ENCODE measurements at places on chromosomes 12 and 14.
A peak's percentile ranks its signal among the peaks of the same experiment; 100 is the strongest.

- no peak for DNase-seq
Measured at GRCh38 chr14:56173365-56173922, 55.2 kb downstream of the PELI2 start.

DNA sequence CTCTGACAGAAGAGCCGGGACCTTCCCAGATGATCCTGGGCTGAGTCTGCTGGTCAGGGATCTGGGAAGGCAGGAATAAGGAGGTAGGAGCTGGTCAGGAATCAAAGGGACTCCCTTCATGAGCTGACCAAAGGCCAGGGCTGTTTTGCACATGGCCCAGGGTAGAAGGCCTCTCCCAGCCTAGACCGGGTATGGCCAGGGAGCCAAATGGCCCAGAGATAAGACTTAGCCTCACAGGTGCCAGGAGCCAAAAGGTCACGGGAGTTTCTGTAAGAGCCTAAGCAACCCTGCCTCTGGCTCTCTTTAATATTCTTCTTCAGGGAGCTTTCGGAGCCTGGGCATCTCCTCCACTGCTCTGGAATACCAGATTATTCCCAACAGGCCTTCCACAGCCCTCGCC lies 191.3 kb upstream of the PWP1 start:
- no peak for DNase-seq

GRCh38 chr12:31250179-31250578 lies 75.8 kb downstream of the SINHCAF start:
- DNase-seq, result no peak

DNA sequence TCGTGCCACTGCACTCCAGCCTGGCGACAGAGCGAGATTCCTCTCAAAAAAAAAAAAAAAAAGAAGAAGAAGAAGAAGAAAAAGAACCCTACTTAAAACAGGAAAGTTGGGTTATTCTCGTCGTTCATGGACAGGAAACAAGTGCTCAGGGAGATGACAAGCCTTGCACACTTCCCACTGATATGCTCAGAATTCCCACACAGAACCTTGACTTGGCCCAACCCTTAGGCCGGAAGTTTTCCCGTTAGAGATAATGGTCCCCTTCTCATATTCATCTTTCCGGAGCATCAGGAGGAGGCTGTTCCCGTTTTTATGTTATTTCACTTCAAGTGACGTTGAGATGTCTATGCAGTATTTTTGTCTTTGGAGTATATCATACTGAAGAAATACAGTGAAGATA lies 36.2 kb downstream of the APOBEC1 start:
- no peak for DNase-seq

DNA sequence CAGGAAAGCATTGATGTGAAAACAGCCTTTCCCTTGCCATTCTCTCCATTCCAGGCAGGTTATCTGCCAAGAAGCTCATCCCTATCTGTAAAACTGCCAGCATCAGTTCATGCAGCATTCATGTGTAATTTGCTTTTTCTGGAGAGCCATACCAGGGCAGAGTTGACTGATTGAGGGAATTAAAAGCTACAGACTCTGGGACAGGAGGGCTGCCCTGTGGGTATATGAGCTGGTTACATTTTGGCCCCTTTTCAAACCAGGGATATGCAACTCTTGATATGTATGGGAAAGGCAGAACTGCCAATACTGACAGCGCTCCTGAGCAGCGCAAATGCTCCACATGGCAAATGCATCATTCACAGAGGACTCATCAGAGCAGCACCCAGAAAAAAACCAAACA lies 53.7 kb downstream of the SYT1 start:
- DNase-seq, result no peak

GRCh38 chr12:27031531-27031930 lies 9.2 kb downstream of the MED21 start:
- no peak for DNase-seq

- no peak for DNase-seq
Measured at GRCh38 chr12:91250273-91250665, 67.7 kb upstream of the DCN start.

DNA sequence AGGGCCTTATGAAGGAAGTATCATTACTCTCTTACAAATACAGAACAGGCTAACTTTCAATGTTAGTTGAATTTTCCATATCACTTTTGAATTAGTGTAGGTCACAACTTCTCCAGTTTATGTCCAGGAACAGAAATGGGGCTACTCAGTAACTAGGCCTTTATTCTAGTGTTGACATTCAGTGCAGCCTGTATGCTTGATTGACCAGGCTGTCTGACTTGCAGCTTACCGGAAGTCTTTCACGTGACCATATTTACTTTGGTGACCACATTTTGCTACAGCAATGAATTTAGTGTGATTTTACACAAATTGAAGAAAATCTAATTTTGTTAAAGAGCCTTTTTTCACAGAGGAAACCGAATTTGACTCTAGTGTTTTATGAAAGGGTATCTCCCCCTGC lies 12.4 kb downstream of the MTERF2 start:
- no peak for DNase-seq

DNA sequence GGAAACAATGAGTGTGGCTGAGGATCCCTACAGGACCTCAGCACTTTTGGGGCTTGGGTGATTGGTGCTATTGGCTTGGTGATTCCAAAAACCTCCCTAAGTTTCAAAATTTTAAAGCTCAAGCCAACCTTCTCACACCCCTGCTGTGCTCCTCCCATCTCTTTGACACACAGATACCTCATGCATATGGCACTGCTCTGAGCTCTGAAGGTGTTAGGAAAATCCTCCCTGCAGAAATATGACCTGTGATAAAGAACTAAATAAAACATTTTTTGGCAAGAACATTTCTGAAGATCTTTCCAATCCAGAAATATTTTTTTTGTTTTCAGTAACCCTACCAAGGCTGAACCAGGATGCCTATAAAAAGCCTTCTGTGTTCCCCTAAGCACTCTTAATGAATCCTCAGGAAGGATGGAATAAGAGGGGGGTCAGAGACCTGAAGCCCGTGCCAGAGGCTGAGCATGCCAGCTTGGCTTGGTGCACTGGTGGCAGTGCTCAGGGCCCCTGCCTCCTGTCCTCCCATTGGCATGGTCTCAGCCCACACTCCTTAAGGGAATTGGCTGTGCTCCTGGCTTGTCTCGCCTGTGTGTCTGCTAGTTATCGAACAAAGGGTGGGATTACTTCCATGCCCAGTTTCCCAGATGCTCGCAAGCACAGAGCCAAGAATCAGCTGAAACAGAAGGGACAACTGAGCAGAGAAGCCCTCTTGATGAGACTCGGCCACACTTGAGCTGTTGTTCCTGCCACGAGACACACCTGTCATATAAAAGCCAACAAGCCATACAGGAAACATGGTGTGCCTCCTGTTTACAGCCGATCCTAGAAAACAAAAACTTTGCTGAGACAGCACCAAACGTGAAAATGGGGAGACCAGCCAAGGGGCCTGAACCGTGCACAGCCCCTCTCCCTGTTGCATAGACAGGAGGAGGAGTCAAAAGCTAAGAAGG lies 132.7 kb upstream of the EEA1 start:
- no peak for DNase-seq

DNA sequence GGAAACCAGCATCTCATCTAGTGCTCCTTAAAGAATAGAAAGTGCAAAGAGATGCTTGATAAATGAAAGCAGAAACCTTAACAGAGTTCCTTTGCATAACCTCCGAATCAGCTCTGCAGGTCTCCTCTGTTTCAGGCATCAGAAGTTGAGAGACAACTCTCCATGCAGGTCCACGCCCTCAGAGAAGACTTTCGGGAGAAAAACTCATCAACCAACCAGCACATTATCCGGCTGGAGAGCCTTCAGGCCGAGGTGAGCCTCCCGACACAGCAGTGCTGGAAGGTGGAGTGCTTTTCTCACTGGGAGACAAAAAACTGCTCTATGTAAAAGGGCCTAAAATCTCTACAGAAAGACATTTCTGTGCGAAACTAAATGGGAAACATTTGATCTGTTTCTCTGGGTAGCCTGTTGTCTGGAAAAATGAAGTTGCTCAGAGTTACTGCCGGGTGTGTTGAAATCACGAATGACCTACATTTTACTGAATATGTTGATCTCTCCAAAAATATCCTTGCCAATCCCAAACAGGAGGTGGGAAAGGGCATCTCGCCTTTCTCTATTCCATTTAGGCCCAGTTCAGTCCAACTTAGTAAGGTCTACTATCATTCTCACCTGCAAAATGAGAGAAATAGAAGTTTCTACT lies 54.9 kb downstream of the RAB35 start:
- DNase-seq, result no peak

GRCh38 chr12:47870175-47870781 lies 34.5 kb downstream of the VDR start:
- DNase-seq, result peak; percentile 4

DNA sequence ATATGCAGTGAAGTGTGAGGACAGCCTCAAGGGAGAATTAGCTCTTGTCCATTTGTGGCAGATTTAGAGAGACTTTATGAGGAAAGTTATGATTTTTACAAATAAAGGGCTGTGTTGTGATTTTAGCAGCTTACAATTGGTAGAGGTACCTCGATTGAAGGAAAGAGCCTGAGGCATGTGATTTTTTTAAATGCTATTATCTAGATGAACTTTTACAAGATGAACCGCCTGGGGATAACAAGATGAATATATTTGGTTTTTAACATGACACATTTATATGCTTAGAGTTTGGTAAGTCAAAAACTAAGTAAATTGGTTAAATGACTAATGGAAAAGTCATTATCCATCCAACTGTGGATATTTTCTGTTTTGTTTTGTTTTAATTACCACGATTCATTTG lies 52.6 kb downstream of the AEBP2 start:
- DNase-seq, result no peak

DNA sequence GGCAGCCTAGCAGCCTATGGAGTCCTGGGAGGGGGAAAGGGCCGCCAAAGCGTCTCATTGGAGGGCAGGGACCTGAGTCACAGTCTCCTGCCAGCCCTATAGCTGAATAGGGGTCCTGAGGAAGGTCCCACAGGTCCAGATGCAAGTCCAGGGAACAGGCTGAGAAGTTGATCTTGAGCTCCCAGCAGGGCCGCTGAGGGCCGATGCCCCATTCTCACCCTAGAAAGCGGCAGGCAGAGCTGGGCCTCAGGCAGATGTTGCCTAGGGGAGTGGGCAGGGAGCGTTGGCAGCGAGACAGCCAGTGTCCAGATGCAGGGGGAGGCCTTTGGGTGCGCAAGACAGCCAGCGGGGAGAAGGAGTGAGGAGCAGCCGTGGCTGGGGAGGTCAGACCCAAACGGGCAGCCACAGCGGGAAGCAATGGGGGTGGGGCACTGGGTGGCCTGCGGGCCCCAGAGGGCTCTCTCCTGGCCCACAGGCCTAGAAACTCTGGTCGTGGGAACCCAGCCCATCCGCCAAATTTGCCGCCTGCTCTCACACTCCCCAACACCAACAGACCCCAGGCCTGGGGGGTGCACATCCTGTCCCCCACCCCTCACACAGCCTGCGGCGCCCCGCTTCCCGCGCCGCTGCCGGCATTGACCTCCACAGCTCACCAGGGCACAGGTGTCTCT lies 1.1 kb downstream of the HDAC7 start:
- DNase-seq, result no peak

DNA sequence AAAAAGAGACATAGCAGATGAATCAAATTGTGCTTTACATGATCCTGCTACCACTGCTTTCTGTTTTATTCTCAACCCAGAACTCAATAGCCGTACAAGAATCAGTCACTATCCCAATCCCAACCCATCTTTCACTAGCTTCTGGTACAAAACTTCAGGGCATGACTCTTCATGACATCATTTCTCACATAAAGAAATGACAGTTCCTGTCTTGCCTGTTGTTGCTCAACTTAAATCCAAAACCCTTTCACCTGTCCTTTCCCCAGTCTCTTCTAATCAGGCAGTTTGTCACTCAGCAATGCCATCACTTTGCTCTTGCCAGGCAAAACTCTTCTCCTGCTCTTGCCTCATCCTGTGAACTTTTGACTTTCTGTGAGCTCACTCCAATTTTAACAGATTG lies 962.8 kb downstream of the GALC start:
- DNase-seq, result no peak

DNA sequence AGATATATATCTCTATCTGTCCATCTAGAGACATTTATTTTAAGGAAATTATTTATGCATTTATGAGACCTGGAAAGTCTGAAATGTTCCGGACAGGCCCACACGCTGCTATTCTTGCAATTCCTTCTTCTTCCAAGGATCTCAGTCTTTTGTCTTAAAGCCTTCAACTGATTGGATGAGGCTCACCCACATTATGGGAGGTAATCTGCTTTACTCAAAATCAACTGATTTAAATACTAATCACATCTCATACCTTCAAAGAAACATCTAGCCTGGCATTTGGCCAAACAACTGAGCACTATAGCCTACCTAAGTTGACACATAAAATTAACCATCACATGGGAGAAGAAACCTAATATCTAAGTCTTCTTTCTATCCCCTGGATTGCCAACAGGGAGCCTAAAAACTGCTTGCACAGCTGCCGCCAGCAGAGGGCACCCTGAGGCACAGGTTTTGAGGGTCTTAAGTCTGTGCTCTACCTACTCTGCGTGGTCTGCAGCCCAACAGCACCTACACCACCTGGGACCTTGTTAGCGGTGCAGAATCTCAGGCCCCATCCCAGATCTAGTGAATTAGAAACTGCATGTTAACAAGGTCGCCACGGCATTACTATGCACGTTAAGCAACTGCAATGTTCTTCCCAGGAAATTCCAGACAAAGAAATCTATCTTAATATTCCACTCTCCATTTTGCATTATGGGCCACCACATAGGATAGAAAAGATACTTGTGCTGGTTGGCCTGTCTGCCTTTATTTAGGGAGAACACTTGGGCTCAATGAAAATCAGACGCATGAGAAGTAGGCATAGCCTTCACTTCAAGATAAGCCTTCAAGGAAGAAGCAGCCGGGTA lies 249.7 kb downstream of the FOXG1 start:
- DNase-seq, result no peak

DNA sequence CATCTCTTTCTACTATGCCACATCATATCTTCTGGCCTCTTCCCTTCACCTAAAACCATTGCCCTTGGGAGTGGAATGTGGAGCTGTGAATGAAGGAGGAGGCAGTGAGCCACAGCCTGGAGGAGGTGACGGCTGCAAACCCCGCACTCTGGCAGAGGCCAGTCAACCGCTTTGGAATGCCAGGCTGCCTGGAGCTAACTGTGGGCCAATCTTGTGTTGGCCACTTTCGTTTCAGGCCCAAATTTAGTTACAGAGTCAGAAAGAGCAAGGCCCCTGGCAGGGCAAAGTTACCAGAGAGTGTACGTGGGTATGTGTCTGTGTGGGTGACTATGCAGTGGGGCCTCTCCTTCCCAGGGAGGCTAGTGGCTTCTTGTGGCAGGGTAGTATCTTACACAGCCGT lies 40.1 kb downstream of the CACNA1C start:
- peak; percentile 33 for DNase-seq

- DNase-seq, result no peak
Measured at GRCh38 chr14:70257526-70257925, 68.8 kb upstream of the SLC8A3 start.

DNA sequence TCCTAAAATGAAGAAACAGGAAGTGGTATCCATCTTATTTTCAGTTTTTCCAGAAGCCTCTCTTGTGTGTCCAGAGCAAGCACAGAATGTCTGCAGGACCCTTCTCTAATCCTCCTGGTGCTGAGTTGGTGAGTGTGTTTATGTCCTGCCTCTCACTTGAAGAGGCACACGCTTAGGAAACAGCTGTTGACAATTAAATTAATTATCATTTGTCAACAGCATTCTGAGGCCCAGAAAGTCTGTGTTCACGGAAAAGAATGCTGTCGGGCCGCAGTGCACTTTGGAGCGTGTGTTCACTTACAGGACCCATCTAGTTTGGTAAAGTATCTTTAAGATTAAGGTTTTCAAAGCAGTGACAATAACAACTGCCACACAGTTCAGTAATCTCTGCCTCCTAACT lies 70.5 kb downstream of the LMNTD1 start:
- no peak for DNase-seq

GRCh38 chr12:108560752-108561719 lies at the start of gene SART3:
Gene SART3 (minus strand): TSS chr12:108561173. CDS start chr12:108561154, 19 bp downstream.
- peak; percentile 71 for DNase-seq

All from amniotic stem cell (primary cell).